ENCODE measurements at places on chromosomes 4 and X. TPM values are rescaled to one million over a fixed set of nuclear protein-coding genes. Genes with fewer than 3 reads are reported as not detected.

- peak; percentile 21 for DNase-seq
Observed at GRCh38 chrX:110317061-110317819, 645 bp downstream of the AMMECR1 start.

DNA sequence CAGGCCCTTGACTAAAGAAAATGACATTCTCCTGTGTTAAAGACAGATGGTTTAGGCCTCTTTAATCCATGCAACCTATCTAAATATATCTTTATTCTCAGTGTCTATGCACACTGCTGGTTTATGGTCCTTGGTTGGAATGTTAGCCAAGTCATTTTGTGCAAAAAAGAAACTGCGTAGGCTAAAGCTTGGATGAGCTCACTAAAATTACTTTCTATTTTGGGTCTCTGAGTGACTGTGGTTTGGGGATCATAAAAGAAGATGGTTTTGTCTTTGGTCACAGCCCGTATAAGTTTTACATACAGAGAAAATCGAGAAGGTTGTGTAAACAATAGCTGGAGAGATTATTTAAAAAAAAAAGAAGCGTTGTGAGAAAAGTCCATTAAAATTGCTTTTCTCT lies 443.6 kb downstream of the UBE2NL start:
- DNase-seq: no peak

GRCh38 chr4:54712206-54712605 lies 54.4 kb downstream of the KIT start:
- DNase-seq: no peak

ATP2B3 gene
- total RNA-seq: not detected

TAF7L gene
- total RNA-seq: 5.0 TPM

CLDN22 gene
- total RNA-seq: not detected
